ENCODE measurements at places on chromosomes 12 and 14. TPM values are rescaled to one million over a fixed set of nuclear protein-coding genes. Genes with fewer than 3 reads are reported as not detected.

Gene PDE3A
- 3.1 TPM for total RNA-seq

Gene CPNE8
- total RNA-seq: 29.4 TPM

Gene IGFBP6
- total RNA-seq: 4.9 TPM

Gene BDKRB1
- not detected for total RNA-seq

Gene FOXA1
- not detected for total RNA-seq

Gene ZNF891
- total RNA-seq: 0.93 TPM

Gene RHEBL1
- total RNA-seq: 1.2 TPM

Gene SRRM4
- not detected for total RNA-seq

Gene NTN4
- total RNA-seq: 711 TPM

Gene C14orf39
- not detected for total RNA-seq

Gene KRT5
- 2.7 TPM for total RNA-seq

Gene CNTN1
- total RNA-seq: 0.17 TPM

Gene INSM2
- not detected for total RNA-seq

Gene SIX1
- total RNA-seq: 0.17 TPM

Gene CLEC1B
- not detected for total RNA-seq

Gene ASB2
- total RNA-seq: not detected

Gene ESRRB
- total RNA-seq: not detected

Gene NUDT14
- total RNA-seq: 77.4 TPM

Gene NEMF
- total RNA-seq: 74.0 TPM

Gene CLBA1
- total RNA-seq: 4.6 TPM

Gene CDKN3
- total RNA-seq: 34.4 TPM

Gene VDR
- total RNA-seq: under 0.01 TPM

Gene KCNK10
- total RNA-seq: not detected
